ENCODE measurements at places on chromosomes 13 and 19. TPM values are rescaled to one million over a fixed set of nuclear protein-coding genes. Genes with fewer than 3 reads are reported as not detected.

The EDNRB gene
- 235 TPM for total RNA-seq

The UPF1 gene
- 100 TPM for total RNA-seq

The FXYD3 gene
- total RNA-seq = not detected

The ZNF471 gene
- 1.9 TPM for total RNA-seq

The HSPB6 gene
- total RNA-seq = 110 TPM

The ZNF442 gene
- total RNA-seq = 7.9 TPM

The ZNF730 gene
- not detected for total RNA-seq

The IGFL1 gene
- not detected for total RNA-seq

The CEBPA gene
- total RNA-seq = 100 TPM

The RPS16 gene
- 1,681 TPM for total RNA-seq

The PCDH17 gene
- total RNA-seq = 7.9 TPM

The CLDN10 gene
- total RNA-seq = not detected

The CYP2B6 gene
- total RNA-seq = not detected

DNA sequence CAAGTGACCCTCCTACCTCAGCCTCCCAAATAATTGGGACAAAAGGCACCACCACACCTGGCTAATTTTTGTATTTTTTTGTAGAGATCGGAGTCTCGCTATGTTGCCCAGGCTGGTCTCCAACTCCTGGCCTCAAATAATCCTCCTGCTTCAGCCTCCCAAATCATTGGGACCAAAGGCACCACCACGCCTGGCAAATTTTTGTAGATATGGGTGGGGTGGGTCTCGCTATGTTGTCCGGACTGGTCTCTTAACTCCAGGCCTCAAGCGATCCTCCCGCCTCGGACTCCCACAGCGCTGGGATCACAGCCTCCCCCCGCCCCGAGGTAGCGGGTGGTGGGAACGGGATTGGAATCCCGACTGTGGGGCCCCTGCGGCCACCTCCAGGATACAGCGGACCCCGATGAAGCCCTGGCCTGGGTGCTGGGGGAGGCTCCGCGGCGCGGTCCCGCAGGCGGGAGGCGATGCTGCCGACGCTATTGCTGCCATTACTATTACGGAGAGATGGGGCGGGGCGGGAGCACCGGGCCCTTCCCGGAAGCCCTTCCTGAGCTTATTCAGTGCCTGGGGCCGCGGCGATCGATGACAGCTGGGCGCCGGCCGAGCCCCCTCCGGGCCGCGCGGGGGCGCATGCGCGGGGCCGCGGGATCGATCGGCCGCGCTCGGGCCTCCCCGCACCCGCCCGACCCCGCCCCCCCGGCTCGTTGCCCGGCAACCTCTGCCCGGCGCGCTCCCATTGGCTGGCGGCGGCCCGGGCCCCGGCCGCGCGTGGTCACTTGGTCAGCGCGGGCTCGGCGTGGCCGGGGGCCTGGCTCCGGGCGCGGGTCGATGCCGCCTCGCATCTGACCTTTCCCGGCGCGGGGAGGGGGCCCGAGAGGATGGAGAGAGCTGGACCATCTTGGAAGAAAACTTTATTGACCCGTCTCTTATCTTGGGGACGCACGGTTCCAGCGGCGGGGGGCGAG is 27.9 kb upstream of the ONECUT3 start:
- no peak for DNase-seq

DNA sequence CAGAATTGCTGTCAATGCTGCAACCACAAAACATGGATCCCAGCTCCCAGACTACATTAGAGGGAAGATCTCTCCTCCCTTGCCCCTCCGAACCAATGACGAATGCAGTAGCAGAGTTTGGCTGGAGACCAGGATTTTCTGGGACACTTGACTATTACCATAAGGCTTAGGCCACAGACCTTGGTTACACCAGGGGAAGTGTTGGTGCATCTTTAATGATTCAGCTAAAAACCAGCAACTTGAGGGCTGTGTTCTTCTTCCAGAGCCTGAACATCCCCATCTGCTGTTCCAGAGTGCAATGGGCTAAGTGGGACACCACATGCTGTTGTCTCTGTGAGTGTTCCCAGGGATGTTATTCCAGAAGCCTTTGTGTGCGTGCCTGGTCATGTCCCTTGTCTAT is 528.2 kb downstream of the LMO7 start:
- DNase-seq = no peak

DNA sequence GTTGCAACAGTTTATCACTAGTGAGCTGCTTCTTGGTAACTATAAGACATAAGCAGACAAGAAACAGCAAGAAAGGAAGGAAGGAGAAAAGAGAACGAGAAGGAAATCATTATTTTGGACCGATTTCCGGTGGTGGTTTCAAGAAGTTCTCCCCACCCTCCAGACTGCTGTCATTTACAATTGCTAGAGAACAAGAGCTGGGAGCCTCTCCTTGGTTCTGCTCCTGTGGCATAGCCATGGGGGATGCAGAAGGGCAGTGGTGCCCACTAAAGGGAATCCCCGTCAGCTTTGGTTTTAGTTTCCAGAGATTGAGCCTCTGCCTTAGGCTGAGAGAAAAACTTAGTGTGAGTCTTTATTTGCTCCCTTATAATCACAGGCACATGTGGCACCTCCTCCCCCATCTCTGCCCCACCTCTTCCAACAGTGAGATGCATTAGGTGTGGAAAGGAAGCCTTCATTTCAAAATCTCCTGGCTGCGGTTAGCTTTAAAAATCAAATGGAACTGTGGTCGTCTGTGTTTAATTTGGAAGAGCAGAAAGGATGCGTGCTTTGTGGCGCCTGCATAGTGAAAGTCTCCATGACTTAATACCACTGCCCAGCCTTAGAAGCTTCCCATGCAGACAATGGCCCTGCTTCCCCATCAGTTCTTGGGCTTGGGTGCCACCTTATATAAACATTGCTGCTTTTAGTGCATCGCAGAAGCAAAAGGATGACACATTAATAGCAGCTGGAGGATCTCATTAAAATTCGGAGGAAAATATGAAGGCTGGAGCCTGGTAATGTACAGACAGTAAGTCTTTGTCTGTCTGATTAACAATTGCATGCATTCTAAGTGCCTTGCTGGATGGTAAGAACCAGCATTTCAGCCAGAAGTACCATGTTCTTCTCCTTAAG is 25.0 kb downstream of the LRCH1 start:
- no peak for DNase-seq

GRCh38 chr19:13212759-13213330 is 62.6 kb downstream of the IER2 start:
- DNase-seq = peak; percentile 35

DNA sequence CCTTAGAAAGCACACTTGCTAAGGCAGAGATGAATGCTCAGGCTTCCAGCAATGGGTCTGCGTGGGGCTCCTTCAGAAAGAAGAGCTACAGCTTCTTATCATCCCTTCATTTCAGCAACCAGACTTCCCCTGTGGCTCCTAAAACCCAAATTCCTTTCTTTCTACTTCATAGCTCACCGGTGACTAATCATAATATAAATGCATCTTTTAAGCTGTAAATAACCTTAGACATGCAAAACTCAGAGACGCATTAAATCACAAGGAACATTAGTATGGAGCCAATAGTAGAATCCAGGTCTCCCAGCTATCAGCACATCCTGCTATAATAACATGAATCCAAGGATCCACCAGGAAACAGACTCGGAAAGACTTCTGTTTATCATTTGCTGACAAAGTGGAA is 375.6 kb downstream of the COG6 start:
- DNase-seq = no peak

GRCh38 chr13:67772807-67773453 is 542.8 kb upstream of the PCDH9 start:
- DNase-seq = no peak

- DNase-seq = no peak
Observed at GRCh38 chr13:45925151-45925550, 73.6 kb upstream of the SIAH3 start.

GRCh38 chr13:73961181-73961580 is 173.0 kb downstream of the KLF12 start:
- DNase-seq = no peak

GRCh38 chr13:52001120-52001731 is 10.0 kb downstream of the ATP7B start:
- DNase-seq = no peak

DNA sequence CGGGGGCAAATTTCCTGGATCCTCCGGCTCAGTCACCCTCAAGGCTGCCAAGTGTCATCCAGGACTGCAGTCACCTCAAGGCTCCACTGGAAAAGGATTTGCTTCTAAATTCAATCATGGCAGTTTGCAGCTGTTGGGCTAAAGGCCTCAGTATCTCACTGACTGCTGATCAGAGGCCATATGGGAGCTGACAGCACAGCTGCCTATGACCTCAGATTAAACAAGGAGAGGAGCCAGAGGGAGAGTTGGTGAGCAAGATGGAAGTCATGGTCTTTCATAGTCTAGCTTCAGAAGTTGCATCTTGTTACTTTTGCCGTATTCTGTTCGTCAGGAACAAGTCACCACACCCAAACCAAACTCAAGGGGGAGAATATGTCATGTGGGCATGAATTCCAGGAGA is 849.7 kb downstream of the UQCRFS1 start:
- DNase-seq = no peak

GRCh38 chr13:42266473-42266872 is 5.5 kb upstream of the AKAP11 start:
- DNase-seq = no peak

DNA sequence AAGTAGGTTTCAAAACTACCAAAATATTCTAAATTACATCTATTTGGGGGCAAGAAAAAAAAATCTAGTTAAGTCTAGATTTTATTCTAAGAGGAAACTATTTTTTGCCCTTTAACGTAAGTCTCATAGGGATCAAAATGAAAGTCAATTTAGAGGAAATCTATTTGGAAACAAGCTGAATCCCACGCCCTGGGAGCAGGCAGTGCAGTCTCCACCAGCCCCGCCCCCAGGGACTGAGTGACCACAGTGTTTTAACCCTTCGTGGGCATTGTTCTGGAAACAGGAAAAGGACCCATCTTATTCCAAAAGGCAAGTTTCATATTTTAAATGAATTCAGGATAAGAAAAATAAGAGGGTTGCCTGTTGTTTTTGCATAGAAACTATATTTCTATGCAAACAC is 209.7 kb downstream of the SPRY2 start:
- peak; percentile 60 for DNase-seq

- no peak for DNase-seq
Observed at GRCh38 chr13:107580741-107581412, 634.5 kb downstream of the LIG4 start.

DNA sequence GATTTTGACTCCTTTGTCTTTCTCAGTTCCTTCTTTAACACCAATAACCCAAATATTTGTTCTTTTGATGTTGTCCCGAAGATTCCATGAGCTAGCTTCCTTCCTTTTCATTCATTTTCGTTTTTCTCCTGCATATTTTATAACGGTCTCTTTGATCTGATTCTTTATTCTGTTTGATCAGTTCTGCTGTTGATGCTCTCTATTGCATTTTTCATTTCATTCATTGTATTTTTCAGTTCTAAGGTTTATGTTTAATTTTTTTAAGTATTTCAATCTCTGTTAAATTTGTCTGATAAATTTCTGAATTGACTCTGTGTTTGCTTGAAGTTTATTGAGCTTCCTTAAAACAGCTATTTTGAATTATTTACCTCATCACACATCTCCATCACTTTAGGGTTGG is 68.4 kb upstream of the LRCH1 start:
- no peak for DNase-seq

DNA sequence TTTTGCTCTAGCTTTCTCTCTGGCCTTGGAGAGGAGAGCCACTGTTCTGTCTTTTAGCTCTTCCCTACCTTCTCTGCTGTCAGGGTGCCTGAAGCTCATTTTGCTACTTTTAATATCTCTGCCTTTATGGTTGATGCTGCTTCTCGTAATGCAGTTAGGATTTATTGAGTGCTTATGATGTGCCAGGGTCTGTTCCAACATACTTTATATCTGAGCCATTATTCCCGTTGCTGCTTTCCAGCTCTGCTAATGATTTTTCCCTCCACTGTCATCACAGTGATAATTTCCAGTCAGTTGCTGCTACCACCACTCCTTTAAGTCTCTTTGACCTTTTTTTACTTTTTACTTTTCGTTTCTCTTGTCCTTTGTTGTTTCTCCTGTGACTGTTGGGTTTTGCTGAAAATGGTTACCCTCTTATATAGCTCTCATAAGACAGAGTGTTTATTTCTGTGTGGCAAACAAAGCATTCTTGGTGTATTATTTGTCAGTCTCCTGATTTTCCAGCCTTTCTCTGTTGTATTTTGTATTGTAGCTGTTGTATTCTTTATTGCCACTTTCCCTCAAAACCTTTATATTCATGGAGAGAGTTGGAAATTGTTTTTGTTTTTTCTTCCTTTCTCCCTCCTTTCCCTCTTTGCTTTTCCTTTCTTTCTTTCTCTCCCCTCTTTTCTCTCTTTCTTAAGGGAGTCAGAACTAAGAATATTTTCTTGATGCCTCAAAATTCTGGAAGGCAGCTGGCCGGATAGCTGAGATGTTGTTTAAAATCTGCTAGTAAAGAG is 37.4 kb downstream of the COG6 start:
- DNase-seq = no peak

DNA sequence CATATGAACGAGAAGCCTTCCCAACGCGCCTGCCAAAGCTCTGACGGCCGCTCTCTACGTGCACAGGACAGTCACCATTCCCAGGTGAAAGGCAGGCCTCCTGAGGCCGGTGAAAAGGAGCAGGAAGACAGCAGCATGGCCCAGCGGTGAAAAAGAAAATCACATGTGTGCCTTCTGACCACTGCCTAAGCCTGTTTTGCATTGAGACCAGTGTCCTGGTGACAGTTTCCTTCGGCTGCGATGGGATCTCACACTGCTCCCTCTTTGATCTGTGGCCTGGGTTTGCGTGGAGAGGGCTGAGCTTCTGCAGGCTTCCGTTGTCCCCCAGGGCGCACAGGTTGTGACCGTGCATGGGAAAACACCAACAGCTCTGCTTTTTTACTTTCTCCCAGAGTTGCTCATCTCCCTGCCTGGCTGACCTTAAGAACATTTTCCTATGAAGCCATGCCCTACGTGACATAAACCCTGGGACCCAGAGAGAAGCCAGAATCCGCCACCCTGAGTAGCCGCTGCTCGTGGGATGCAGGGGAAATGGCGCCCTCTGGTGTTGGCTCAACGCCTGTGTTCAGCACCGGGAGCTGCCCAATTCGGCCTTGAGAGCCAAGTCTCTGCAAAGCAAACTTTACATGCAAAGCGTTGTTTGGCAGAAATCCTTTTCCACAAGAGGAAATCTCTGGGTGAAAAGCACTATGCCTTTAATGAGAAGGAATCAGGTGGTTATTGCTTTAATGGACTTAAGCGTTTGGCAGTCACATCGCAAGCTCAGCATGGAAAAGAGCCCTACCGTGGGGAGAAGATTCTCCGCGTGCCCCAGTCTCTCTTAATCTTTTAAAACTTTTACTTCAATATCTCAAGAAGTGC is 112.2 kb upstream of the GPR12 start:
- peak; percentile 25 for DNase-seq

DNA sequence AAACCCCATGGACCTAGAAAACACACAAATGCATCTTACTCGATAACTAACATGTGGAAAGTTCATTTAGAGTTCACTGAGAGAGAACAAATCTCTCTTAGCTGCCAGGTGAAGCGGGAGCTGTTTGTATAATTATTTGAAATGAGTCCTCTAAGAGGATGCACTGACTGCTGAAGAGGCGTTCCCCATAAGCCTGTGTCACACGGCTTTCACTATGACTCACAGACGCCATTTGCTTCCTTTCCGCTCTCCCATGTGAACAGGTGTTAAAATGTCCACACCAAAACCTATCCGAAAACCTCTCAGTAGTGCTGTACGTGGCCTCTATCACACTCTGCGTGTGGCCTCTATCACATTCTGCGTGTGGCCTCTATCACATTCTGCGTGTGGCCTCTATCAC is 101.8 kb downstream of the SOX1 start:
- no peak for DNase-seq
